Liver (tissue), 10 donors: ENCODE measurements at places on chromosomes 13 and 19.

DNA sequence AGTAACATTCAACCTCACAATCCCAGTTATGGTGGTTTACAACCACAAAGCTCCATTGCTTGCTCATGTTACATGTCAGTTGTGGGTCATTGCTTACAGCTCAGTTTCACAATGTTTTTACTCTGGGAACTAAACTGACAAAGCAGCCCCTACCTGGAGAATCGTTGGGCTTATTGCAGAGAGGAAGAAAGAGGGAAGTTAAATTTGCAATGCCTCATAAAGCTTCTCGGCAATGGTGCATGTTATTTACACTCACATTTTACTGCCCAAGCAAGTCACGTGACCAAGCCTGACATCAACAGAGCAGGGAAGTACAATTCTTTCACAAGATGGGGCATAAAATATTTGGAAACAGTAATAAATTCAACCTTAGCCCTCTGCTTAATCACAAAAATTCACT, 441.6 kb downstream of the TDRD3 start:
- DNase-seq: no peak

- DNase-seq: no peak
Measured at GRCh38 chr19:33802801-33803200, 6.1 kb downstream of the KCTD15 start.

- DNase-seq: no peak
Measured at GRCh38 chr13:110274687-110275086, 32.3 kb downstream of the COL4A1 start.

- no peak for DNase-seq
Measured at GRCh38 chr13:109976206-109976997, 190.0 kb upstream of the IRS2 start.

DNA sequence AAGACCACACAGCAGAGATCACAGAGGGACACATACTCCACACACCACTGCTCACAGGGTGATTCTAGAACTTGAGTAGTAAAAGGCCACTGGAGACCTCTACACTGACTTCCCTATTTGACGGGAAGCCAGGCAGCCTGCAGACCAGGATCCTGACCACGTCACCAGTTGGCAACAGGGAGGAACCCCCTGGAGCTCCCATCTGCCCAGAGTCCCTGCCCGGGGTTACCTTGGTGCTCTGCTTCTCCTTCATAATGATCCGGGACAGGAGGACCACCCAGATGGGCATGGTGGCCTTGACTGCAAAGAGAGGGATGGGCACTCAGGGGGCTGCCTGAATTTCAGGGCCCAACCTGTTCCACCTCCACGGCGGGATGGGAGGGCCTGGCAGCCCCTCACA, 932 bp downstream of the SLC35E1 start:
- no peak for DNase-seq

- DNase-seq: no peak
Measured at GRCh38 chr19:53101518-53101917, 1.7 kb downstream of the ZNF160 start.

DNA sequence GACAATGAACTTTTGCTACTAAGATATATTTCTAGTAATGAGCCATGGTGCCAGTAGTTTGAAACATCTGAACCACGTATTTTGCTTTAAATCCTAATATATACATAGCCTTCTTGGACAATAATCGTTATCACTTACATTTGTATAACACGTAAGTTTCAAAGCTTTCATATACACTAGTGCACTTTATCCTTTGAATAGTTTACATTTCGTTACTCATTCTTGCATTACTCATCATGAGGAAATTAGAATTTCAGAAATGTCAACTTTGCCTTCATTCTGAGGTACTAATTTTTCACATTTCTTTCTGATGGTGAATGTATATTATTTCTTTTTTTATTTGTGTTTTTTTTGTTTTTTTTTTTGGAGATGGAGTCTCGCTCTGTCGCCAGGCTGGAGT, 5.8 kb downstream of the KBTBD7 start:
- DNase-seq: no peak

- peak; percentile 96 for DNase-seq
Measured at GRCh38 chr19:46860125-46860845, 512 bp upstream of the ARHGAP35 start.

GRCh38 chr13:101624981-101625380, 172.5 kb downstream of the ITGBL1 start:
- no peak for DNase-seq

DNA sequence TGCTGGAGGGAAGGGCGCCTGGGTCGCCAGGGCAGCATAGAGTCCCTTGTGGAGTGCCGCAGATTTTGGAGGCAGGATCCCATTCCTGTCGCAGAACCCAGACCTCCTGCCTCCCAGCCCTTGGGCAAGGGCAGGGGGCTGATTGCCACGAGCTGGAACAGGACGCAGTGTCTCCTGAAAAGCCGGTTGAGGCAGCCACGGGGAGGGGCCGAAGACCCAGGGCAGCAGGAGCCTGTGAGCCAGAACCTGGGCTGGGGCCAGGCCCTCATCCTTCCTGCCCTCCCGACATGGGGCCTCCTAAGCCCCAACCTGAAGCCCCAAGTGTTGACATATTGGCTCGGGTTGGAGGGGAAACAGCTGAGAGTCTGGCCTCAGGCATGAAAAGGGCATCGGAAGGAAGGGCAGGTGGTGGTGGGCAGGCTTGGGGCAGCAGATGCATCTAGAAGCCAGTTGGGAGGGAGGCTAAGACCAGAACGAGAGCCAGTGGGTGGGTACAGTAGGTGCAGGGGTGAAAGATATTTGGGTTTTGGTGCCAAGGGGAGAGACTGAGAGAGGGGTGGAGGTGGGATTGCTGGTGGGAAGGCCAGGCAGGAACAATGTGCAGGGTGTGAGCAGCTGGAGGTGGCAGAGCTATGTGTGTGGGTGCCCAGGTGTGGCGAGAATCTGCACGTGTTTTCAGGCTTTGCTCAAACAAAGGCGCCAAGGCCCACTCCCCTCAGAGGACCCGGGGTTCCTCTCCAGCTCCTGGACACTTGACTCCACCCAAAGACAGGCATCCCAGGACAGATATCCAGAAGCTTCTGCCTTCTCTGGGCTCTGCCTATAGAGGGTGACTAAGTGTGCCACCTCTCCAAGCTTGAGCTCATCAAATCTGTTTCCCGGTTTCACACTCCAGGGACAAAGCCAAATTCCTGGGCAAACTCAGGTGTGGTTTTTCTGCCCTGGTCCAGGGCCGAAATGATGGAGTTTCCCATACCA, 1.4 kb upstream of the SBSN start:
- DNase-seq: no peak

DNA sequence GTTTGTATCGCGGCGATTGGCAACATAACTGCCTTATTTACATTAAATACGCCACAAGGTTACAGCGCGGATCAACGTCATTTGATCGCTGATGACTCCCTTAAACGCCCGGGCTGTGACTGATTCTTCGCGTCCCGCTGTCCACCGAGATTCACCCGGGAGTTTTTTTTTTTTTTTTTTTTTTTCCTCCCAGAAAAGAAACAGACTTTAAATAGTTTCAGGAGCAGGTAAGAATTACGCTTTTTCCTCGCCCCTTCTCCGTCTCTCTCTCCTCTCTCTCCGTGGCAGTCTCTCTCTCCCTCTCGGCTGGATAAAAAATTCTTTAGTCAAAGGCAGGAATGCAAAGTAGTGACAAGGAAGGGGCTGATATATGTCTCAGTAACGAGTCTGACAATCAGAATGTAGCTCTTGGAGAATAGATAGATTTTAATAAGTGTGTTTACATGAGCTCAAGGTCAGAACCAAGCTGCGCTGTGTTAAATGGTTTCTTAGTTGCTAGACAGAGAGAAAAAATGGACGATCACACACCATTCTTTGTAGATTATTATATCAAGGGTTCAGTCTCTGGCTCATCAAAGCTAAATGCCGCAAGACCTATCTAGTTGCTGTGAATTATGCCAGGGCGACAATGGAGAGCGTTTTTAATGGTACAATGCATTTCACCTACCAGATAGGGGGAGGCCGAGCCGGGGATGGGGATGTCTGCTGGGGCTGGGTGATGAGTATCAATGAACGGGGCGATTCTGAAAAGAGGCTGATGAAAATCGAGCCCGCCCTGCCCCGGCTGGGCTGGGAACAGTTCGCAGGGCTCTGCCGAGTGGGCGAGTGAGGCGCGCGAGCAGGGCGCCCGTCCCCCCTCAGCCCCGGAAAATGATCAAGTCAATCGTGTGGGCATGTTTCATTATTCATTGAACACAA, 147.2 kb upstream of the ZNF536 start:
- no peak for DNase-seq

DNA sequence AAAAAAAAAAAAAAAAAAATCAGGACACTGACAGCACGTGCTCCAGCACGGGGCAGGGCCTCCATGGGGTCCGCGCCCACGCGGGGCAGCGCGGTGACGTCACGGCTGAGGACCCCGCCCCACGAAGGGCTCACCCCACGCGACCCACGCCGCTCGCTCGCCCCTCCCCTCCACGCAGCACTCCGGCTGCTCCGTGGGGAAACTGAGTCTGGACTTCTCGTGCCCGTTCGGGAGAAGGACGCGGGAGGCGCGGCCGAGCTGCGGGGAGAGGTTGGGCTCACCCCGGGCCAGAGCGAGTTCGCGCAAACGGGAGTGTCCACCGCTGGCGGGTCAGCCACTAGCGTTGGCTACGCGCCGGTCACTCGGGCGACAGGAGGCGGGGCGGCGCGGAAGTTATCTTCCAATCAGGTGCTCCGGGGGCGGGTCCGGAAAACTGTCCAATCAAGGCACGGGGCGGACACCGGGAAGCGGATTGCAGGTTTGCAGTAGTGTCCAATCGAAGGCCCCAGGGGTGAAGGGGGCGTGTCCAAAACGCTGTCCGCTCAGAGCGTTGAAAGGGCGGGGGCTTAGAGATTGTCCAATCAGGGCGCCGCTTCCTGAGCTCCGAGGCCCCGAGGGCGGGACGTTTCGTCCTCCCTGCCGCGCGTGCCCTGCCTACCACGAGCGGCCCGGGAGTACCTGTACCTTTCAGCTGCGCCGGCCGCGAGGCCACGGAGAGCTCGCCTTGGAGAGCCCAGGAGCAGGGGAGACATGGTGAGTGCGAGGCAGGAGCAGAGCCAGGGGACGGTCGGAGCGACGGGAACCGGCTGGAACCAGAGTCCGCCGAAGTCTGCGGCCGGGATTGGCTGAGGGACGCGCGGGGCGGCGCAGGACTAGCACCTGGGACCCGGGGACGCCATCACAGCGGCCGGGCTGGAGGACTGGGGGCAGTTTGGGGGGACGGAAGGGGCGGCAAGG, at the start of gene ZNF57:
TSS of gene ZNF57 (plus strand) at position 633 of the 957 bp plus-strand sequence. CDS start at position 751, 118 bp downstream.
- DNase-seq: peak; percentile 96

DNA sequence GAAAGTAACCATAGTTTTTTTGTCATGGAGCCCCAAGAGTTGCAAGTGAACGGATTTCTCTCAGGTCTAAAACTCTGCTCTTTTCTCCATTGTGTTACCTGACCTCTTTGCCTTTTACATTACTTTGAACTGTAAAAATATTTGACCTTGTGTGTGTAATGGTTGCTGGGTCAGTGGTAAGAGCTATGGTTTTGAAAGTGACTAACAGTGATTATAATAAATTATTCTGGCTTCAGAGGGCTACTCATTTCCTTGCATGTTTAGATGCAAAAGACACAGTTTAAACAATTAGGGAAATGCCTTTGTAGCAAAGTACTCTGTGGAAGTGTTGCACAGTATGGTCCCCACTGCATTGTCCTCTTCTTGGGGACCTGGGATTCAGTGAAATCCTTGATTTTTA, 29.3 kb upstream of the PSG8 start:
- no peak for DNase-seq

- DNase-seq: no peak
Measured at GRCh38 chr13:90999401-90999800, 348.1 kb upstream of the MIR17HG start.

- DNase-seq: no peak
Measured at GRCh38 chr13:93797463-93797862, 570.9 kb downstream of the GPC6 start.

- no peak for DNase-seq
Measured at GRCh38 chr19:1634242-1634937, 18.0 kb downstream of the TCF3 start.

GRCh38 chr13:28410096-28410495, 84.8 kb downstream of the FLT1 start:
- DNase-seq: no peak
